Natural killer cell (primary cell): ENCODE measurements at places on chromosomes 11 and 22.

GRCh38 chr11:119046489-119046888 is 10.5 kb downstream of the HYOU1 start:
- no peak for DNase-seq
- no peak overlapping the region for H3K27ac ChIP-seq
- H3K4me1 ChIP-seq, result no peaks in the 10 kb centered on the region

- H3K27me3 ChIP-seq, result peaks cover 29% of the 10 kb centered on the region
- no peak overlapping the region for H3K4me3 ChIP-seq
- H3K4me1 ChIP-seq, result peaks cover 18% of the 10 kb centered on the region
- H3K36me3 ChIP-seq, result no peaks in the 10 kb centered on the region
Measured at GRCh38 chr22:50673231-50674129, 857 bp downstream of the SHANK3 start.

GRCh38 chr11:7439746-7440320 is 45.5 kb upstream of the OLFML1 start:
- DNase-seq, result no peak
- no peaks in the 10 kb centered on the region for H3K36me3 ChIP-seq
- H3K4me3 ChIP-seq, result no peak overlapping the region
- peaks cover 6% of the 10 kb centered on the region for H3K4me1 ChIP-seq

DNA sequence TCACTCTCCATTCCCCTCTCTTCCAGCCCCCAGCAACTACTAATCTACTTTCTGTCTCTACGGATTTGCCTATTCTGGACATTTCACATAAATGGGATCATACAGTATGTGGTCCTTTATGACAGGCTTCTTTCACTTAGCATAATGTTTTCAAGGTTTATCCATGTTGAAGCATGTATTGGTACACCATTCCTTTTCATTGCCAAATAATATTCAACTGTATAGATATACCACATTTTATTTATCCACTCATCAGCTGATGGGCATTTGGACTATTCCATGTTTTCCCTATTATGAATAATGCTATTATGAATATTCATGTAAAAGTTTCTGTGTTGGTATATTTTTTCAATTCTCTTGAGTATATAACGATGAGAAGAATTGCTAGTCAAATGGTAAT is 54.5 kb downstream of the MRTFA start:
- H3K4me3 ChIP-seq, result no peak overlapping the region
- no peak for DNase-seq
- H3K27me3 ChIP-seq, result no peaks in the 10 kb centered on the region
- H3K4me1 ChIP-seq, result no peaks in the 10 kb centered on the region

DNA sequence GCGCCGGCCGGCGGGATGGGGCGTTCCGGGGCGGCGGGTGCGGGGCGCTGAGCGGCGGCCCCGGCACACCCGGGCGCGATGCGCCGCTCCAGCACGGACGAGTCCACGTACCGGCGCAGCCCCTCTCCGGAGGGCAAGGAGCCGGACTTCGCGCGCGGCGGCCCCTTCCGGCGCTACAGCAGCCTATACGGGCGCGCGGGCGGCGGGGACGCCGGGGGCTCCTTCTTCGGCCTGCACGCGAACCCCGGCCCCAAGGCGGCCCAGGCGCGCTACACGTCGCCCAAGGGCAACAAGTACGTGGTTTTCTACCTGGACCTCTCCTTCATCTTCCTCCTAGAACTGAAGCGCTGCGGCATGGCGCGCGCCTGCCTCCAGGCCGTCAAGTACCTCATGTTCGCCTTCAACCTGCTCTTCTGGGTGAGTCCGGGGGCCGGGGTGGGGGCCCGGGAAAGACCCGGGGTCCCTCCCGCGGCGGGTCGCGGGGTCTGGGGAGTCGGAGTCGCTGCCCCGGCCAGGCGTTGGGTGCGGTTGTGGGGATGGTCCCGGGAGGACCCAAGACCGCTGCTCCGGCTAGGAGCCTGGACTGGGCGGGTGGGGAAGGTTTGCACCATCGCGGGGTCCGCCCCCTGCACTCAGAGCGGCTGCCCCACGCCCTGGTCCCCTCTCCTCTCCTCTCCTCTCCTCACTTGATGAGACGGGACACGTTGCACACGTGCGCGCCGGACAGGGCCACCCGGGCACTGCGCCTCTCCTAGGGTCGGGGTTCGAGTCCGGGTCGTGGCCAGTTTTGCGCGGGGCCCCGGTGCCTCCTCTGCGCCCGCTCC is 7.5 kb downstream of the TSPAN4 start:
- no peaks in the 10 kb centered on the region for H3K36me3 ChIP-seq
- peaks cover 19% of the 10 kb centered on the region for H3K4me1 ChIP-seq
- no peak for DNase-seq
- H3K27ac ChIP-seq, result no peak overlapping the region

DNA sequence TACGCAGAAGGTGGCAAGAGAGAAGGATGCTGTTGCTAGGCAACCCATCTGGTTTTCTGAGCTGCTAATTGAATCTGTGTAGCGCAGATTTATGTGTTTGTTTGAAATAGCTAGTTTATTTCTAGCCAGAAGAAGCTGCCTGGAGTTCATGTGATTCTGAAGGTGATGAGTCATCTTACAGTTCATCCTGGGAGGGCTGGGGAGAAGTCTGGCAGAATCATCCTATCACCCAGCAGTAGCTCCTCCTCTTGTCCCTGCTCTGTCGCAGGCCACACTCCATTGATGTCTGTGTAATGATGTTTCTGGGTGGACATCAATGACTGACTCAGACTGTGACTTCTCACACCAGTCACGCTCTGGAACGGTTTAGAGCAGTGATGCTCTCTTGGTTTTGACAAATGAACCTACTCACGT is 4.8 kb upstream of the FBXO7 start:
- H3K4me3 ChIP-seq, result no peak overlapping the region
- no peaks in the 10 kb centered on the region for H3K27me3 ChIP-seq
- peaks cover 8% of the 10 kb centered on the region for H3K4me1 ChIP-seq
- no peak overlapping the region for H3K27ac ChIP-seq
- H3K36me3 ChIP-seq, result no peaks in the 10 kb centered on the region

DNA sequence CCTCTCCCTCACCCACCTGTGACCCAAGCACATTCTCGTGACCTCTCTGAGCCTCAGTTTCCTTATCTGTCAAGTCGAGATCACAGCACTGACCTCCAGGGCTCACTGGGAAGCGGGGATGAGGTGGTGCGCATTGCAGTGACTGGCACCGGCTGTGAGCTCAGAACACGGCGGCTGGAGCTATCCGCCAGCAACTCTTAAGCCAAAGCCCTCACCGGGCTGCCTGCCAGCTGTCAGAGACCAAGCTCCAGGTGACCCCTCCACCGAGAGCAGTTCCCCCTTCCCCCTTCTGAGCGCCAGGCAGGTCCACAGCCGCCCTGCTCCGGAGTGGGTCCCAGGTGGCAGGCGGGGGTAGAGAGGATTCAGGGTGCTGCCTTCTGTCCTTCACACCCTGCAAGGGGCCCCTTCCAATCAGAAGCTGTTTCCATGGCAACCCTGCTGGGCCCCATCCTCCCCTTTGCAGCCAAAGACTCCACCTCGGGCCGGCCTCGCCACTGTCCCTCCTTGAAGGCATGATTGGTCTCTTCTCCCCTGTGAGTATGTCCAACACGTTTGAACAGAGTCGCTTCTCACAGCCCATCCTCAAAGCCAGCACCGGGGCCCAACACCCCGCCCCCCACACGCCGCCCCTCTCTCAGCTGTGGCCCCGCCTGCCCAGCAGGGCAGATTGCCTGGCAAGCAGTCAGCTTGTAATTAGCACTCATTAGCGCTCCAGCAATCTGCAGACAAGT is 98.7 kb downstream of the WNT7B start:
- peaks cover 19% of the 10 kb centered on the region for H3K27me3 ChIP-seq
- H3K36me3 ChIP-seq, result no peaks in the 10 kb centered on the region
- H3K4me3 ChIP-seq, result no peak overlapping the region
- H3K4me1 ChIP-seq, result no peaks in the 10 kb centered on the region

DNA sequence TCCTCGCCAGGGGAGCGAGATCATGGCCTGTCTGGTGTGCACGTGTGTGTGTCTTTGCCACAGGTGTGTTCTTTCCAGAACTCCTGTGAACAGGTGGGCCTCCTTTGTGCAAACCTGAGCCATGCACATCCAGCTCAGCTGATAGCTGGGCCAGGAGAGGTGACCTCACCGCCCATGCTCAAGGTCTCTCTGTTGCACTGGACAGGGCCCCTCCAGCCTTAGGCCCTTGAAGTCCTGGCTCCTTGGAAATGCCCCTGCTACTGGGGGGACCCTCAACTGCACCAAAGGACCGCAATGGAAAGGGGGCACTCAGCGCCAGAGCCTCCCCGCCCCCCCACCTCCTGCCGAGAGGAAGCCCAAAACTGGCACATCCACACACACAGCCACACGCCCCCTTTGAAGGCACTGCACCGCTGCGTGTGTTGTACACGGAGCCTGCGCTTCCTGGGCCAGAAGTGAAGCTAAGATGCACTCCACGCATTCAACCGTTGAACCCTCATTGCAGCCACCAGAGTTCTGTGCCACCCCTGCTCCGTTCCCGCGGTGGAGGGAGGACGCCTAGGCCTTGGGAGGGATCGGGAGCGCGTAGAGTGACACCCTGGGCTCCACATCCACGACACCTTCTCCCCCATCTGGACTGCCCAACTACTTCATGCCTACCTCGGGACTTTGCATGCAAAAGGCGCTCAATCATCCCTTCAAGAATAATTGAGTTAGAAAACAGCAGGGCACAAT is 16.4 kb upstream of the IL2RB start:
- H3K4me1 ChIP-seq, result peaks cover 94% of the 10 kb centered on the region
- no peaks in the 10 kb centered on the region for H3K27me3 ChIP-seq
- H3K4me3 ChIP-seq, result peak overlapping the region; percentile 23
- peak overlapping the region; percentile 68 for H3K27ac ChIP-seq
- no peak for DNase-seq
- no peaks in the 10 kb centered on the region for H3K36me3 ChIP-seq
